D721Med (cell line): ENCODE measurements at places on chromosomes 1 and 21.

- DNase-seq, result no peak
These were observed 32.0 kb upstream of the TENT5B start for GRCh38 chr1:27044613-27045151.

- no peak for DNase-seq
These were observed 3.6 kb downstream of the BTG2 start for GRCh38 chr1:203308923-203309331.

GRCh38 chr1:8701794-8702471 lies 115.5 kb downstream of the RERE start:
- DNase-seq, result no peak

DNA sequence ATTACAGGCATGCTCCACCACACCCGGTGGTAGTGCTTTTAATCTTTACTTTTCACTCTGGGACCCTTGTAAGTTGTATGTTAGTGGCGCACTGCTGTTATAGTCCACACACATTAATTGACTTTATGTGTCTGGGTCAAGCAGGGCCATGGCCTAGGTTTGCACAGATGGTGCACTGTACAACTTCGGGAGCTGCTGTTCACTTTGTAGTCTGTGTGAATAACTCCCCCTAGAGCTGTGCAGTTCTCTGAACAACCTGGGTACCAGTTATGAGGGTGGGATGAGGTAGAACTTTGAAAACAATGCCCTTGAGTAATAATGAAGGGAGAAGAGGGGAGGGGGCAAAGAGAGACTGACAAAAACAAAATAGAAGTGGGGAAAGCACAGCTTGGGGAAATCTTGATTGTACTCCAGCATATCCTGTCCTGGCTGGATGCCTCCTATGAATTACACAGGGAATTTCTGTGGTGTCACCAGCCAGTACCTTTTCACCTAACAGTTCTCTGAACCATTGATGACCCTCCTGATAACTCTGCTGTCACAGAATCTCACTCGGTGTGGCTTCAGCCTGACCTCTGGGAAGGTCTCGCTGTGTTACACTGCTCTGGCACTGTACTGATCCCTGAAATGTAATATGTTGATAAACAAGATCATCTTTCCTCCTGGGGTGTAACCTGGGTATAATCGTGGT lies 2.2 kb downstream of the PTGFRN start:
- no peak for DNase-seq

- DNase-seq, result no peak
These were observed 2.0 kb downstream of the SLC6A17 start for GRCh38 chr1:110152133-110152785.

DNA sequence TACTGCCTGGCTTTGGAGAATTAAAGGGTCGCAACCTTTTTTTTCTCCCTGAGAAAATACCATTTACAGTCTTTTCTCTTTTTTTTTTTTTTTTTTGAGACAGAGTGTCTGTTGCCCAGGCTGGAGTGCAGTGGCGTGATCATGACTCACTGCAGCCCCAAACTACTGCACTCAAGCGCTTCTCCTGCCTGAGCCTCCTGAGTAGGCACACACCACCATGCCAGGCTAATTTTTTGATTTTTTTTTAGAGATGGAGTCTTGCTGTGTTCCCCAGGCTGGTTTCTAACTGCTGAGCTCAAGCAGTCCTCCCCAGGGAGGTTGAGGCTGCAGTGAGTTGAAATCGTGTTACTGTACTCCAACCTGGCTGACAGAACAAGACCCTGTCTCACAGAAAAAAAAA lies 24.6 kb downstream of the UBE4B start:
- DNase-seq, result no peak

GRCh38 chr1:247487057-247487456 lies 29.2 kb upstream of the OR2B11 start:
- DNase-seq, result peak; percentile 18

GRCh38 chr1:24344090-24344742 lies 25.1 kb downstream of the GRHL3 start:
- DNase-seq, result no peak

DNA sequence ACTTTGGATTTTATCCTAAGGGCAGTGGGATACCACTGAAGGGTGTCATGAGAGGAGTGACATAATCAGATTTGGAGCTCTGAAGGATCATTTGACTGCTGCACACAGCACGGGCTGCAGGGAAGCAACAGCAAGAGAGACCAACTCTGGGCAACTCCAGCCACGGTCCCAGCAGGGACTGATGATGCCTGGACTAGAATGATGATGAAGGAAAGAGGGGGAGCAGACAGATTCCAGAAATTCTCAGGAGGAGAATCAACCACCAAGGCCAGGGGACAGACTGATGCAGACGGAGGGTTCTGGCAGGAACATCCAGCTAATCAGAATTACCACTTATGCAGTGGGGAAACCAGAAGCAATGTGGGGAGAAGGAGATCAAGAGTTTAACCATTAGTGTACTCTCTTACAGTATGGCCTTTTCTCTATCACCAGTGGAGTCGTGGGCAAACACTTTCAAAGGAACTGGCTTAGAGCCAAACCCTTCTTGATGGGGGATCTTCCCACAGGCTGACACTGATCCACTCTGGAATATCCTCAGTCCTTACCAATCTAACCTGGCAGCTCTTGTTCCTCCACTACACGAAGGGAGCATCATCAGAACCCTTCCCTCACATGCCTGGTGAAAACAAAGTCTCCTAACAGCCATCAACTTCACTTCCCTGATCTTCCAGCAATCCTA lies 3.3 kb downstream of the URB1 start:
- no peak for DNase-seq

GRCh38 chr1:89670163-89670562 lies 37.2 kb downstream of the LRRC8C start:
- no peak for DNase-seq

- DNase-seq, result no peak
These were observed 160.1 kb downstream of the TBX15 start for GRCh38 chr1:118828038-118828437.

- DNase-seq, result no peak
These were observed 101.7 kb downstream of the SSBP3 start for GRCh38 chr1:54304518-54304917.

DNA sequence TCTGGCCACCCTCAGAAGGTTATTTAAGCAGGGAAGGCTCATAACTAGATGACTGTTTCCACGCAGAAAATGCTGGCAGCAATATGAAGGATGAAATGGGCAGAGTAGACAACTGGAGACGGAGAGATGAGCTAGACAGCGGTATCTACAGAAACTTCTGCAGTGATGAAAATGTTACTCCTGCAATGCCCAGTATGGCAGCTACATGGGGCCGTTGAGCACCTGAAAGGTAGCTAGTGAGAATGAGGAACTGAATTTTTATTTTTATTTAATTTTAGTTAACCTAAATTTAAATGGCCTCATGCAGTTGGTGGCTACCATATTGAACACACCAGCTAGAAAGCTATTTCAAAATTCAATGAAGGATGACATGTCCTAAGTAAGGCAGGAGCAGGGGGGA lies 27.3 kb downstream of the SIPA1L2 start:
- DNase-seq, result no peak

DNA sequence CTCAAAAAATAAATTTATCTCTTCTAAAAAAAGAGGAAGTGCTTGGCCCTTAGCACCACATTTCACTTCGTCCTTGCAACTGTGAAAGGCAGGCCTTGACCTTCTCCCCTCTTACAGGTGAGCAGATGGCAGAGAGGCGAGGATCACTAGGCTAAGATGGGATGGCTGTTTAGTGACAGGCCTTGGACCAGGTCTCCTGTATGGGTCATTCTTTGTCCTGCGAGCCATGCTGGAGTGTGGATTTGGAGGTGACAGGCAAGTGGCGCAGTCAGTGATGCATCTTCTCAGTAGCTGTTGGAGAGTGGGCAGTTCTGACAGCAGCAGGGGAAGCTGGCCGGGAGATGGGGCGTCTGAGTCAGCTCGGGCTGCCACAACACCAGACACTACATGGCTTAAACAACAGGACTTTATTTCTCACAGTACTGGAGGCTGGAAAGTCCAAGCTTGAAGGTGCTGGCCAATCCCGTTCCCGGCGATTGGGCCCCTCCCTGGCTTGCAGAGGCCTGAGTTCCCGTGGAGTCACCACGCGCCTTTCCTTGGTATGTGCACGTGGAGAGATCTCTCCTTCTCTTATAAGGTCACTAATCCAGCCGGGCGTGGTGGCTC lies 16.5 kb downstream of the SLC27A3 start:
- no peak for DNase-seq

- DNase-seq, result no peak
These were observed 45.4 kb upstream of the USP1 start for GRCh38 chr1:62391369-62391971.
